ENCODE measurements at places on chromosomes 4 and X.

GRCh38 chr4:136862653-136863052, 669.6 kb downstream of the PCDH18 start:
- DNase-seq = no peak

DNA sequence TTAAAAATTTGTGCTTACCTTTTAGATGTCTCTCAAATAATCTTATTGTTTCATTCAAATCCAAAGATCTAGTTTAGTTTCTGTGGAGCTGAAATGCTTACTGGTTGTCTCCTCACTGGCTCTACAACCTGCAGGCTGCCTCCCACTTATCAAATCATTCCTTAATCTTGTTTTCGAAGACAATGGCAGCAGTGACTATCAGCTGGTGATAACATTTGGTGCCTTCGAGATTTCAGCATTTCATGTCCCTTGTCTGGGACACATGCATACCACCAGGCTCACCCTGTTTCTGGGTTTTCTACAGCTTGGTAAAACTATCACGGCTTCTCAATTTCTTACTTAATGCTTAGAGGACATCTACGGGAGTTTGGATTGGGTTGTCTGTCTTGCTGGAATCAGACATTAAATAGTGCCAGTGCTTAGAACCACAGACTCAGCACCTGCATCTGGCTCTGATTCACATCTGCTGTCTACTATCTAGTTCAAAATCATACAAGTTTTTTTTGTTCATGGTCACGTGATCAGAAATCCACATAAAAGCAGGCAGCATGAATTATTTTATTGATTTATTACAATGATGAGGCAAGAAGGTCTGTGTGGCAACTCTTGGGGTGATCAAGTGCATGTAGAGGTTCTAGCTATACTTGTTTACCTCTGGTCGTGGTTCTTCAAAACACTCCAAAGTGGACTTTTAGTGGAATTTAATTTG, 32.0 kb upstream of the SMARCAD1 start:
- no peak for DNase-seq

GRCh38 chr4:57668621-57669020, 558.4 kb upstream of the IGFBP7 start:
- DNase-seq = no peak

DNA sequence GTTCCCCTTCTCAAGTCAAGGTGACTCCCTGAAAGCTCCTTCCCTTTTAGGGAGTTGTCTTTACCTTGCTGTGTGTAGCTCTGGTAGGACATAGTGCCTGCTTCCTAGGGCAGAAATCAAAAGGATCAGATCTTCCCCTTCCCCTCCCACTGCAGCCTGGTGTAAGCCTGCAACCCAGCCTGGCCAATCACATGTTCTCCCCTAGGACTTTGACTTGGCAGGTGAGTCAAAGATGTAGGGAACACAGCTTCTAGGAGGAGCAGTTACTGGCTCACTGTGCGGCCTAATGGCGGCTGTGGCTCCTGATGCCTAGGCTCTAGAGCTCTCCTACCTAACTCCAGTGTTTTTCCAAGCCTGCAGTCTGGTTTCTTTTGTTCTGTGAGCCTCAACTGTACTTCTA, 103.9 kb downstream of the AASDH start:
- no peak for DNase-seq

- DNase-seq = no peak
Measured at GRCh38 chr4:182212211-182212761, 30.9 kb upstream of the TENM3 start.

DNA sequence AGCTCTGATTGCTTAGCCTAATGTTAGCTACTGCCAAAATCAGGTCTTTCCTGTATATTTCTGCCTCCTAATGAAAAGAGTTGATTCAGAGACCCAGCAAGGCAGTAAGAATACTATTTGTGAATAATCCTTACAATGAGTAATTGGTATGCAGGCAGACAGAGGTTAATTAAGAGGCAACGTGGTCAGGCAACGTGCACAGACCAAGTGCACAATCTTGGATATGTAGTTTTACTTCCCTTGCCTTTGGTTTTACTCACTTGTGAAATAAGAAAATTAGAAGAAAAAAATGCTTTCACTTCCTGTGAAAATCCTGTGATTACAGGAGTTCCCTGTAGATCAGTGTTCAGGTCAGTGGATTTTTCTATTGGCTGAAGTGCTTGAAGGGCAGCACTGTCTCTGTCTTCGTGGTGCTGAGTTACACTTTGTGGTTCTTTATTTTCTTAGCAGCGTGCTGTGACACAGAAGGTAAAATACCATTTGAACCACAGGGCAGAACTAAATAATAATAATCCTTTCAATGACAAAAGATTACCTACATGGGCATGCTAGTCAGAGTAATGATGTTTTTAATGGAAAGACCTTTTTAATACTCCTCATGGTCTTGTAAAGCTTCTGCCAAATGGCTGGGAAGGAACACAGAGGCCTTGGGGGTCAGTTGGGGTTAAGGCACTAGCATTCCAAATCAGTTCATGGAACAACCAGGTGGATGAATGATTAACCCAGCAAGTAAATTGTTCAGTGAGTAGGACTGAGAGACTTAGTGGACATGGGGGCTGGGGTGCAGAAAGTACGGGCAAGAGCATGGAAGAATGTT, 430.9 kb downstream of the MAPK10 start:
- no peak for DNase-seq
